Stimulated activated CD8-positive, alpha-beta memory T cell treated with anti-CD3 and anti-CD28 coated beads, Interleukin-7, amount 100 ng/mL, for 1 hour (primary cell): ENCODE measurements at places on chromosomes 12 and 14.

GRCh38 chr12:109544955-109545531, 28.3 kb downstream of the MMAB start:
- no peak for DNase-seq

- DNase-seq: no peak
Observed at GRCh38 chr12:85445060-85445938, 165.3 kb downstream of the ALX1 start.

- no peak for DNase-seq
Observed at GRCh38 chr12:117152793-117153775, 37.2 kb downstream of the FBXO21 start.

- DNase-seq: no peak
Observed at GRCh38 chr12:49928471-49928870, 22.1 kb upstream of the AQP2 start.

GRCh38 chr12:69339999-69340398, 8.2 kb upstream of the LYZ start:
- DNase-seq: no peak

- no peak for DNase-seq
Observed at GRCh38 chr12:15904378-15904920, 6.7 kb upstream of the DERA start.

- DNase-seq: no peak
Observed at GRCh38 chr12:57063991-57064685, 14.2 kb upstream of the MYO1A start.

GRCh38 chr12:69431591-69432222, 38.5 kb upstream of the FRS2 start:
- DNase-seq: no peak

DNA sequence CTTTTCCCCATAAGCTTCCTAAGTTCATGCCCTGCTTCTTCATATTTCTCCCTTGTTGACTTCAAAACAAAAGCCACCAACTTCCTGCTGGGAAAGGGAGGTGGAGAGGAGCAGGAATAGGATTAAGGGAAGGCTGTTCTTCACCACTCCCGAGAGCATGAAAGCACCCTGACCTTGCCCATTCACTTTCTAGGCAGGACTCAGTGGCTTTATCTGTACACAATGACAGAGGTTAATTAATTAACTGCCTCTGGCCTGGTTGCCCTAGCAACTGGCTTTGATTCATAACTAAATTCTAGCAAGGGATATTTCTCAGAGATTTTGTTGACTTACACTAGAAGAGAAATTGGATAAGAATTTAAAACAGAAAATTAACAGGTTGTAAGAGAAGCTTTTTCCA, 396.8 kb downstream of the RPS29 start:
- no peak for DNase-seq

DNA sequence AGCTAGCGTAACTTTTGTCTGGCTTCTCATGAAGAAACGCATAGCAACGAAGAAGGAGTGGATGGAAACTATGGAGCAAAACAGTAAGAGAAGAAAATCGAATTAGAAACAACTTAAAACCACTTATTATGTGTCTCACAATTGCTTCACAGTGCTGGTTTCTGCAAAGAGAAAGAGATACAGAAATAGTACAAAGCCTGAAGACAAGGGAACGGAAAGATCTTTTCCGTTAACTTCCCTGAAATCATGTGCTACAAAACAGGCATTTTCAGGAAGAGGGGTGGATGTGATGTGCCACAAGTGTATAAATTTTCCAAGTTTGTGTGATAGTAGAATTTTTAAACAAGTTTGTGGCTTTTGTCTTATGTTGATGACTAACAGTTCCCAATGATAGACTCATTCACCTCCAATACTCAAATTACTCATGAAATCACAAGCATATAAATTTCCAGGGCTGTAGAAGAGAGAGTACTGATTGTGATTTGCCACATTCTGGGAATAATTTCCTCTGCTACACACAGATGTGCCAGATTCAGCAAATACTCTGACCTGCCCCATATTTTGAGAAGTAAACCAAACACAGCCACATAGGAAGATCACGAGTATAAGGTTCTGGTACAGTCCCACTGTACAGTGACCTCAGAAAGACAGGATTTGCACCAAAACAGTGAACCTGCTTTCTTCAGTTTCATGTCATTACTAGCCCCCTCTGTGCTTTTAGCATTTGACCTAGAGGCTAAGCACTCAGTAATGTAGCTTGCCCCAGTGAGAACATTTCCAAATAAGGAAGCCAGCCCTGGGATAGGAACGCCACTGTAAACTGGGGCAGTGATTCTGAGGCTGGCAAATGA, 41.4 kb upstream of the PPFIA2 start:
- DNase-seq: no peak

DNA sequence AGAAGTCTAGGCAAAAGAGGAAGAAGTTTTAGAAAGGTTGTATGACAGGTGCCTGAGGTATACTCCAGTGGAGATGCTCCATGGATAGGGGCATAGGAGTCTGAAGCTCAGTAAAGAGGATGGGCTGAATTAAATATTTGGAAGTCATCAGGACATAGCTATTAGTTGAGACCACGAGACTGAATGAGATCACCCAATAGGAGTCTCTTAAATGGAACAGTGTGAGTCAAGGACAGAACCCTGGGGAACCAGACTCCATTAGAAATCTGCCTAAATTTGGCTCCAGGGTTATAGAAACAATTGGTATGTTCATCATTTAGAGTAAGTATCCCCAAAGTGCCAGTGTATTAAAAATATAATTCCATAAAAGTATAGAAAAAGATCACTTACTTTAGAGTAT, 172.6 kb downstream of the PRKCH start:
- DNase-seq: no peak

DNA sequence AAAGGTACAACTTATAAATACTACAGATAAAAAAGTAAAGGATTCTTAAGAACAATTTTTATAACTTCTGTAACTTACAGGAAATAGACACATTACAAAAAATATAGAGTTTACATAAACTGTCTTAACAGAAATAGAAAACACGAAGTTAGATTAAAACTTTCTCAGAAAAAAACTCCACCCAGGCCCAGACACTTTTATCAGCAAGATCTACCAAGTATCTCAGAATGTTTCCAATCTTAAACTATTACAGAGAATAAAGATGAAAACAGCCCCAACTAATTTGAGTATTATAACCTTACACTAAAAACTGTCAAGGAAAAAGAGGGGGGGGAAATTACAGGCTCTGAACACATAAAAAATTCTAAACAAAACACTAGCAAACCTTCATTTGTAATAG, 8.2 kb downstream of the ZFC3H1 start:
- DNase-seq: no peak

DNA sequence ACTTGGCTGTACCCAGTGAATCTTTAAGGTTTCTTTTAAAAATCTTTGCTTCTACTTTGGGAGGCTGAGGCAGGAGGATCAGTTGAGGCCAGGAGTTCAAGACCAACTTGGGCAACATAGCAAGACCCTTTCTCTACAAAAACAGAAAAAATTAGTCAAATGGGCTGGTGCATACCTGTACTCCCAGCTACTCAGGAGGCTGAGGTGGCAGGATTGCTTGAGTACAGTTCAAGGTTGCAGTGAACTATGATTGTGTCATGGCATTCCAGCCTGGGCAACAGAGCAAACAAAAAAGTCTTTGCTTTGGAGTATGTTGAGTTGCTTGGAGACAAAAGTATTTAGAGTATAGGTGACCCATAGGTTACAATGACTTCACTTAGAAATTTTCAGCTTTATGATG, 6.2 kb upstream of the DDX55 start:
- no peak for DNase-seq

- no peak for DNase-seq
Observed at GRCh38 chr12:104687823-104688573, 231.2 kb downstream of the CHST11 start.

GRCh38 chr14:72615451-72616121, 278.3 kb downstream of the DPF3 start:
- no peak for DNase-seq

DNA sequence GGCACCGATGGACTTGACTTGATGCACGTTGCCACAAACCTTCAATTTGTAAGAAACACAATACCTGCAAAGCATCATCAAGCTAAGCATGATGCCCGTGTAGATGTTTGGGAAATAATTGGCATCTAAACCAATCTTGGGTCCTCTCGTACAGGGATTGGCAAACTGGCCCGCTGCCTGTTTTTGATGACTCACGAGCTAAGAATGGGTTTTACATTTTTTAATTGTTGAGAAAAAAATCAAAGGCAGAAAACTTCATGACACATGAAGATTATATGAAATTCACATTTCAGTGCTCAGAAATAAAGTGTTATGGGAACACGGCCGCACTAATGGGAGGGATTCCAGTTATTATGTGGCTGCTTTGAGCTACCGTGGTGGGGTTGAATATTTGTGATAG, 10.9 kb downstream of the MTA1 start:
- DNase-seq: no peak

GRCh38 chr14:31194661-31195060, 12.9 kb downstream of the HECTD1 start:
- no peak for DNase-seq

- no peak for DNase-seq
Observed at GRCh38 chr12:57162553-57163125, 15.2 kb upstream of the LRP1-AS start.

- DNase-seq: no peak
Observed at GRCh38 chr14:29028973-29029582, 262.5 kb downstream of the FOXG1 start.

DNA sequence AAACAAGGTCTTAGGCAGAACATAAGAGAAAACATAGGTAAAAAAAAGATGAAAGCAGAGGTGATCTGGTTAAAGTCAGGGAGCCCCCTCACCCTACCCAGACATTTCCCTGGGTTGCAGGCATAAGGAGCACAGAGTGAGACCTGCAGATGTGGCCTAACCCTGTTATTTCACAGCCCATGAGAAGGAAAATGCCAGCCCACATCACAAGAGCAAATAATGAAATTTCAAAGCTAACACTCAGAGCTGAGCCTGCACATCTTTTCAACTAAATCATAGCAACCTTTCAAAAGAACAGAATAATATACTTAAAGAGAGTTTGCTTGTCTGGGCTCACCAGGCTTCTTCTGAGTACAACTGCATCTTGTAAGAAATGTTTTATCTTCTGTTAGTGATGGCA, 295.4 kb downstream of the RPAP3 start:
- DNase-seq: no peak

GRCh38 chr12:14902465-14902864, 16.8 kb upstream of the MGP start:
- no peak for DNase-seq
